Upper lobe of left lung (tissue), 6 donors: ENCODE measurements at places on chromosomes 16 and 17. TPM values are rescaled to one million over a fixed set of nuclear protein-coding genes. Genes with fewer than 3 reads are reported as not detected.

DNA sequence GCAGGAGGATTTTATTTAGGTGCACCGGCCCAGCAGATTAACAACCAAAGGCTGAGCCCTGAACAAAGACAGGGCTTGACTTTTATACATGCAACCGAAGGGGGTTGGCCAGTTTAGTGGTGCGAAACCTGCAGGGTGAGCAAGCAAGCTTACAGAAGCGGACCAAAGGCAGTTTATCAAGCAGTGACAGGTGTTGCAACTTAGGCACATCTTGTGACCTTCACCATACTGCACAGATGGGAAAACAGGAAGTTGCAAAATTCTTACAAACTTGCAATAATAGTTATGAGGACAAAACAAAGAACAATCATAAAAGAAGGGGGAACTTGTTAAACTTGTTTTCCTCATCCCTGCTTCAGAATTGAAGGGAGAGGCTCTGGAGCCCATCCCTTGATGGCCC is 1265.1 kb downstream of the CDH8 start:
- no peaks in the 10 kb centered on the region for H3K36me3 ChIP-seq
- DNase-seq: no peak
- H3K4me1 ChIP-seq: no peaks in the 10 kb centered on the region
- no peaks in the 10 kb centered on the region for H3K27me3 ChIP-seq

DNA sequence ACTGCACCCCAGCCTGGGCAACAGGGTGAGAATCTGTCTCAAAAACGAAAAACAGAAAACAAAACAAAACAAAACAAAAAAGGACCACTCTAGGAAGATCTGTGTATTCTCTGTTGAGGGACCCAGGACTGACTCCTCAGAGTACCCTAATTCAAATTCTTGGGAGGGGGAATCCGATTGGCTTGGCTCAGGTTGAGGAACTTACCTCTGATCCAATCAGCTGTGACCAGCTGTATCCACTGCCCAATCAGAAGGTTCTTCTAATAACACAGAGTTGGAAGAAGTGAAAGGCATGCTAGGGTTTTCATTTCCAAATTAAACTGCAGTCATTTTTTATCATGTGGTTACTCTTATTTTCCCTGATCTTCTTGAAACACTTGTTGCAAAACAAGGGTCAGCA is 105.9 kb upstream of the CACNG3 start:
- no peak overlapping the region for H3K4me3 ChIP-seq
- H3K4me1 ChIP-seq: no peaks in the 10 kb centered on the region
- DNase-seq: no peak
- H3K27ac ChIP-seq: no peak overlapping the region
- no peaks in the 10 kb centered on the region for H3K27me3 ChIP-seq

- H3K27ac ChIP-seq: peak overlapping the region; percentile 80
- no peaks in the 10 kb centered on the region for H3K36me3 ChIP-seq
- peaks cover 32% of the 10 kb centered on the region for H3K4me1 ChIP-seq
- H3K4me3 ChIP-seq: no peak overlapping the region
- peak; percentile 65 for DNase-seq
Measured at GRCh38 chr17:43456661-43457361, 27.0 kb upstream of the DHX8 start.

ZFP3 gene
- total RNA-seq: 5.5 TPM

SEZ6L2 gene
- 4.2 TPM for total RNA-seq

CLEC18C gene
- total RNA-seq: 0.44 TPM

NUPR1 gene
- total RNA-seq: 69.6 TPM

DNA sequence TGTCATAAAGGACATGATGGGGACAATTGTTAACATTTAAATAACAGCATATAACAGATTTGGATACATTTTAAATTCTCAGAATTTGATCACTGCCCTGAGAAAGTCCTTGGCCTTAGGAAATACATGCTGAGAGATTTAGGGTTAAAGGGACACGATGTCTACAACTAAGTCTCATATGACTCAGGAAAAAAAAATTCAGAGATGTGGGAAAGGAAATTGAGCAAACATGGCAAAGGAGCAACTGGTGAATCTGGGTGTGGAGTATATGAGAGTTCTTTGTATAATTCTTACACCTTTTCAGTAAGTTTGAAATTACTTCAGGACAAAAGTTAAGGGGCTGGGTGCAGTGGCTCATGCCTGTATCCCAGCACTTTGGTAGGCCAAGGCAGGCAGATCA is 18.2 kb downstream of the MPP3 start:
- no peaks in the 10 kb centered on the region for H3K4me1 ChIP-seq
- no peak overlapping the region for H3K4me3 ChIP-seq
- H3K27ac ChIP-seq: no peak overlapping the region
- H3K36me3 ChIP-seq: peaks cover 87% of the 10 kb centered on the region
